ENCODE measurements at places on chromosomes 13 and 19.

DNA sequence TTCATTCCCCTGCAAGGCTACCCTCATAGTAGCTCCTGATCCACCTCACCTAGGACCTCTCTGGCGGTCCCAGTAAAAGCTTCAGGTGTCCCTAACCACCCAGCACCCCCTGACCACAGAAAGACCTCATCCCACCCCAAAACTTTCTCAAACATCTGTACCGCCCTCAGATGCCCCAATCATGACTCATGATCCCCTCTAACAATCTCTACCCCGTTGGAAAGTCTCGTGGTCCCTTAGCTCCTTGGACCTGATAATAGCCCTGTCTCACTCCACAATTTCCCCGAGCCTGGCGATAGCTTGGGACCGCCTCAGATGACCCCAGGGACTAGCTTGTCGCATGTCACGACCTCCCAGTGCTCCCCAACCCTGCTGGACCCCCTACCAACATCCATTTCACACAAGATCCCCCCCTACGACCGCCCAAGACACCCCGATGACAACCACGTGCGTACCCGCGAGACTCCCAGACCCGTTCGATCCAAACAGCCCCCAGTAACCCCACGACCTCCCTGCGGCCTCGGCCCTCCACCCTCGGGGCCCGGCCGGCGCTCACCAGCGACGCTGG, 450 bp downstream of the NDUFA11 start:
- no peak for DNase-seq

GRCh38 chr13:34076319-34076718, 258.4 kb downstream of the RFC3 start:
- no peak for DNase-seq

DNA sequence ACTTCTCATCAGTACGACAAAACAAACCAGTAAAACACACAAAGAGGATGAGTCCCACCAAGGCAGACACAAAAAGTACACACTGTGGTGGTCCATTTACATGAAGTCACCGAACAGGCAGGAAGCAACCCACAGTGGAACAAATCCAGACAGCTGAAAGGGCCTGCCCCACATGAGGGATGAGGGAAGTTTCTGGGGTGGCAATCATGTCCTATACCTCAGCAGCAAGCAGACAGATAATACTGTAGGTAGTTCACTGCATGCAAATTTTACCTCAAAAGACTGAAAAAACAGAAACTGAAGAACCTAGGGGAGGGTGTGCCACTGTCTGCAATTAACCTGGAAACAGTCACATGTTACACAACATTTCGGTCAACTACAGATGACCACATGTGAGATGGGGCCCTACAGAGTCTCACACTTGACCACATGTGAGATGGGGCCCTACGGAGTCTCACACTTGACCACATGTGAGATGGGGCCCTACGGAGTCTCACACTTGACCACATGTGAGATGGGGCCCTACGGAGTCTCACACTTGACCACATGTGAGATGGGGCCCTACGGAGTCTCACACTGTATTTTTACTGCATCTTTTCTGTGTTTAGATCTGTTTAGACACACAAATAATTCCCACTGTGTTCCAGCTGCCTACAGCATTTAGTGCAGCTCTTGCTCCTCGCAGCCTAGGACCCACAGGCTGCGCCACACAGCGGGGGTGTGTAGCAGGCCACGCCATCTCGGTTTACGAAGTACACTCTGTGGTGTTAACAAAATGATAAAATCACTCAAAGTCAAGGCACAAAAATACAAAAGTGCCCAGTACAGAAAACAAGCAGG, 22.2 kb downstream of the PCID2 start:
- no peak for DNase-seq

GRCh38 chr13:72932250-72932649, 126.6 kb upstream of the KLF5 start:
- no peak for DNase-seq

DNA sequence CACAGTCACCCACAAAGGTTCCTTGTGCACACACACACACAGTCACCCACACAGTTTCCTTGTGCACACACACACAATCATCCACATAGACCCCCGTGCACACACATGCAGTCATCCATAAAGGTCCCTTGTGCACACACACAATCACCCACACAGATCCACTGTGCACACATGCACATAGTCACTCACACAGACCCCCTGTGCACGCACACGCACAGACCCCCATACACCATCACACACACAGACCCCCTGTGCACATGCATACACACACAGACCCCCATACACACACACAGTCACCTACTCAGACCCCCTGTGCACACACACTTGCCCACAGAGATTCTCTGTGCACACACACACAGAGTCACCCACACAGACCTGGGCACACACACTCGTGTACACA, 107.1 kb downstream of the HSPH1 start:
- no peak for DNase-seq
